ENCODE measurements at places on chromosomes 2 and 18. TPM values are rescaled to one million over a fixed set of nuclear protein-coding genes. Genes with fewer than 3 reads are reported as not detected.
A peak's percentile ranks its signal among the peaks of the same experiment; 100 is the strongest.

DNA sequence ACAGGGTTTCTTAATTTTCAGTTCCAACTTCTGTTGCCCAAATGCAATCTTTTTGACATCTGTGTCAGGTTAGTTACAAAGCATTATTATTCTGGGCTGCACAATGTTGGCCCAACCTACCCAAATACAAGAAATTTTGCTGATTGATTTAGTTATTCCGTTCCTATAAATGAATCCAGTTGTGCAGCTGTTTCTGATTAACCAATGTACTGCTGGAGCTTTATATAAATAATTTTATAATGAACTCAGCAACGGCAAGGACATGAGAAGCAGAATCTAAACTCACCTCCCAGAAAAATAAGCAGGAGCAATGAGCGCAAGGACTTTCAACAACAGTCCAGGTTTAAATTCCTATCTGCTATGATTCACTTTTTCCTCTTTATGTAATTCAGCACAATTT, 76.3 kb upstream of the WIPF1 start:
- DNase-seq = no peak

DNA sequence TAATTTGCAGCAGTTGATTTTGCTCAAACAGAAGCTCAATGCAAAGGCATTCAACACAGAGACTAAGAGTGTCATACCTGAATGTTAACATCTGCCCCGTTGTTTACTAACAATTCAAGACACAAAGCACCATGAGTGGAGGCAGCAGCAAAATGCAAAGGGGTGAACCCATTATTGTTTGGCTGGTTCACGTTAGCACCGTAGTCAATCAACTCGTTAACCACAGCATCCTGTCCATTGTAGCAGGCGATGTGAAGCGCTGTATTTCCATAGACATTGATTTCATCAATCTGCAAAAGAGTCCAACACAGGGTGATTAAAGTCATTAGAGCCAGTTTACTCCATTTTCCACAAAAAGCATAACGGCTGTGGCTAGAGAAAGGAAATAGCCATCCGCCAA, 189.3 kb downstream of the ANKRD44 start:
- DNase-seq = no peak

DNA sequence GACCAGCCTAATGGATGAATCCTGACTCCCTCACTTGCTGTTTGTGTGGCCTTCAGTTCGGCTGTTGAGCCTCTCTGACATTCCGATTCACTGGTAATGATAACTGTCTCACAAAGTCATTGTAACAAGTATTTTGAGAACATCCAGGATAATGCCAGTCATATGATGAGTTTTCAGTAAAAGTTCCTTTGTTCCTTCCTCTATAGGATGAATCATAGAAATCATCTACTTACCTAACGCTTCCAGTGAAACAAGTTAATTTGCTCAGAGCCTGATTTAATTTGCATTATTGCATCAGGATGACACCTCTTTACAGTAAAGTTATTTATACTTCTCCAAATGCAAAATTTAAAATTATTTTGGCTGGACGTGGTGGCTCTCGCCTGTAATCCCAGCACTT, 32.0 kb downstream of the RAB31 start:
- DNase-seq = no peak

- DNase-seq = no peak
Measured at GRCh38 chr2:164369366-164369765, 251.9 kb downstream of the GRB14 start.

DNA sequence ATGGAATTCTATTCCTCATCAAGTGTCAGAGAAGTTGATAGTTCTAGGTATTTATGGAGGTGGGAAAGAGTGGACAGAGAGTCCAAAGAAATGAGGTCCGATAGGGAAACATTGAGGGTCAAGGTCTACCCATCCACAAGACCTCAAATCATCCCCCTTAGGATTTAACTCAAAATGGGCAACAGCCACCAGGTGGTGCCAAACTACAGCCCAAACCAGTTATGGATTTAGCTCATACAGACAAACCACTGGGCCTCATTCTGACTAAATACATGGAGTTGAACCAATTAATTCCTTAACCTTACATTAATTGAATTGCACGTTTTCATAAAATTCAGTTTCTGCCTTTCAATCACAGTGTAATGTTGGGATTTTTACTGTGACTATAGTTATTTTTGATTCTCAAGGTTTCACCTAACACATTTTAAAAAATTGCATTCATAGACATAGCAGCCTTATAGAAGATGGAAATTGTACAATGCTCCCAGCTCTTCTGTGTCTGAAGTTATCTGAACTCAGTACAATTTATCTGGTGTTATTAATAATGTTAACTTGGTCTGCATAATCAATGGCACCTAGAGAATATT, 98.2 kb upstream of the HNMT start:
- DNase-seq = peak; percentile 14

- peak; percentile 10 for DNase-seq
Measured at GRCh38 chr2:197675711-197676188, 363 bp upstream of the RFTN2 start.

- no peak for DNase-seq
Measured at GRCh38 chr2:231300020-231300721, 95.3 kb upstream of the B3GNT7 start.

SIGLEC15 gene
- total RNA-seq = 1.2 TPM

PLCL1 gene
- 0.14 TPM for total RNA-seq

CCDC68 gene
- 0.57 TPM for total RNA-seq

VWA3B gene
- total RNA-seq = not detected
